ENCODE measurements at places on chromosomes 7 and 10.

DNA sequence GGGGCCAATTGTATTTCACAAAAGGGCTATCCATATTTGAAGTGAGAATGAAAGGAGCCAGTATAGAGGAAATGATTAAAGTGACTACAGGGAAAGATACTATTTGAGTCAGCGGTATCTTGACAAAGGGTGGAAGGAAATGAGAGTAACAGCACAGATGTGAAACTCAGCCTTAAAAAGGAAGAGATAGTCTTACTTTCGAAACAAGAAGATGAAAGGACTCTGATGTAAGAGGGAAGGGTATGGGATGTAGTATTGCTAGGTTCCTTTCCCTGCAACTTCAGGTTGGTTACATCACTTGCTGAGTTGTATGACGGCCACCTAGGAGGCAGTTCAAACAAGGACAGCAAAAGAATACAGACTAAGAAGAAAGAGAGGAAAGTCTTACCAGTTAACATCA, 13.7 kb downstream of the CISD1 start:
- no peak for DNase-seq

DNA sequence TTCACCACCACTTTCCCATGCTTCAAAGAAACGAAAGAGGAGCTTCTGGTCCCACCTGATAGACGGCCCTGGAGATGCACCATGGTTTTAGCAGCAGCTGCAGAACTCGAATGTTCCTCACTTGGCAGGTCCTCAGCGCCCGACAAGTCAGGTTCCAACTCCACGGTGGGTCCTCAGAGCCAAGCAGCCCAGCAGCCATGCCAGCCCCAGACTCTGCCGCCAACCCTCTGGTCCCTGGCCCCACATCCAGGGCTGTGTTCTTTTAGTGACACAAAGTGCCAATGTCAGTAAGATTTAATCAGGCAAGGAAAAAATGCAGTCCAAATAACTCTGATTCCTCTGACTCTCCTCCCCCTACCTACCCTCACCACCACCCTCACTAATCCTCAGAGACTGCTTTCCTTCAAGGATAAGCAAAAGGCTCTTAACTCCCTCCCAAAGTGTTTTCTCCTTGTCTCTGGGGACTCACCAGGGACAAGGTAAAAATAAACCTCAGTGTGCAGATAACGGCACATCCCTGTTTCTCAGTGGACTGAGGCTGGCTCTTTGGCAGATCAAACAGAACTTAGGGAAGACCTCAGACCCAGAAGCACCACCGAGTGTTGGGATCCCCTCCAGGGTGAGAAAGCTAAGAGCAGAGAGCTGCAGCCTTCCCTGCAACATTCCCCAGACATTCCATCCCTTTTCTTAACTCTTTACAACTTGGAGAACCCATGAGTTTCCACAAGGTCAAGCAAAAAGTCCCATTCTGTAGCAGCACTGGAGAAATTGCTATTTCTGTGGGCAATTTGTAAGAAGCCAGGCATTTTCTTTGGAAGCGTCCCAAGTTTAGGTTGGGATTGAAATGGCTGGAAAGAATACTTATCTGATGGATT, 358.9 kb downstream of the FRMD4A start:
- no peak for DNase-seq

DNA sequence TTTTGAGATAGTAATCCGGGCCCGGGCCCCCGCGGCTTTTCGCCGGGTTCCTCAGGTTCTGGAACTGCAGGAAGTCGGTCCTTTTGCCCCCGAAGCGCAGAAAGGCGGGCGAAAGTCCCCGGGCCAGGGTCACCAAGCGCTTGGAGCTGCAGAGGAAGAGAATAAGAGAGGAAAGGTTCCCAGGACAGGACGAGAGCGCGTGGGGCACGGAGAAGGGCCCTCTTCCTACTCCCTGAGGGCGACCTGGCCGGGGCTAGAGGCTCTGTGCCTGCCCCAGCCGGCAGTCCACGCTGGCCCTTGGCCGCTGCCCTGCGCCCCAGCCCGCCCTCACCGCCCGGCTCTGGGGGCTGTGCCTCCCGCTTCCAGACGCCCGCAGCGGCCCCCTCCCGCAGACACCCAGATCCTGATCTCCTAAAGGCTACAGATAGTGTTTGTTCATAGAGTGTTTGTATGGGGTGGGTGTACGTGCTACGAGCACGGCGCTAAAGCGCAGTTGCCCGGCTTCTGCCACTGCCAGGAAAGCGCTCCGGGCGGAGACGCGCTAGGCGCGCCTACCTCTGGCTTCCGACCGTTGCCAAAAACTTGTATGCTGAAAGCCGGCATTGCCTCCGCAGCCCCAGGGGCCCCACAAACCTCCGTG, 3.2 kb downstream of the HPSE2 start:
- DNase-seq: no peak

- no peak for DNase-seq
Measured at GRCh38 chr10:52172581-52172980, 141.5 kb upstream of the DKK1 start.

Data from NCI-H1930 (cell line).